Muscle of arm (tissue), 14 donors: ENCODE measurements at places on chromosomes 5 and 9.
A peak's percentile ranks its signal among the peaks of the same experiment; 100 is the strongest.

DNA sequence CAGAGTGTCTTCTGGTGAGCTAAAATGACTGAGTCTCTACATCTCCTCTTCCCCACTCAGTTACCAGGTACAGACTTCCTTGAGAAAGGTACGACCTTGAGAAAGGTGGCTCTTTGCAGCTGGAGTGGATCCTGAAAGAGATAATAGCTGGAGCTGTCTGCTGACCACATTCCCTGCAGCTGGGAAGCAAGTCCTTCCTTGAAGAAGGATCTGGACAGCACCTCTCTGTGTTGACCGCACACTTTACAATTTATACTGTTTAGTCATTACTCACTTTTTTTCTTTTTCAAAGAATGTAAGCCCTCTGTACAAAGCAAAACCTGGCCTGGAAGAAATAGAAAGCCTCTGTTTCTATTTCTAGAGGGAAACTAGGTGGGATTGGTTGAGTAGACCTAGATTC lies 148.8 kb downstream of the MACIR start:
- no peak for DNase-seq

DNA sequence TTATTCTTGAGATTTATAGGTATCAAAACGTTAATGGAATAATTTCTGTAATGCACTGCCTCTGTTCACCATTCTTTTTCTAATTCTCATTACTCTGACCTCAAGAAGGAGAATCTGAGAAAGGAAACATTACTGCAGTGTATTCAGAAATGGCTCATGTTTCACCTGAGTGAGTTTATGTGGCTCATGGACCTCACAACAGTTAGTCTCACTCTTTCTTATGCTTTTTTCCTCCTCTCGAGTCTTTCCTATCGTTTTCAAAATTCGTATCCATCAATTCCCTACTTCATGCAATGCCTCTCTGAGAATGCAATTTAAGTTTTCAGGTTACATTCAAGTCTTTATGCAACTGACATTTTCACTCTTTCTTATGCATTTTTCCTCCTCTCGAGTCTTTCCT lies 9.6 kb downstream of the CDH10 start:
- no peak for DNase-seq

DNA sequence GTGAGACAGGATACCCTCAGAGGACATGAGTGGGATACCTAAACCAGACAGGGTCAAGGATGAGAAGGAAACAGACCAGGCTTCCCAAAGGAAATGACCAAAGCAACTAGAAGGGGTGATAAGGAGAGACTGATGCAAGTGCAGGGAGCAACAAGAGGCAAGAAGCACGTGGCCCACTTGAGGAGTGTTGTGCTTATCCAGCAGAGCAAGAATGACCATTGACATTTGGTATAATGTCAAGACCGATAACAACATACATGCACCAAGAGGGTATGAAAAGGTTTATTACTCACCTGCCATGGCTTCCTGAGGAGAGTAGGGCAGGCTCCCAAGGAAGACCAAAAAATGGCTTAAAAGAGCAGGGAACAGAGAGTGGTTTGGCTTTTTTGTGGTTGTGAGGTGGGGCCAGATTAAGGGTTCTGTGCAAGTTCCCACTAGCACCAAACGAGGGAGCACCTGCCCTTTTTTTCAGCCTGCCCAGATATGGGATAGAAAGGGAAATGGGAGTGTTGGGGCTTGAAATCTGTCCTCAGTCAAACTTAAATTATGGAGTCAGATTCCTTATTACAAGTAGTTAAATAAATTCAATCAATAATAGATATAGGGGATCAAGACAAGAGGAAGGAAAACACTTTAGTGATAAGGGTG lies 513.6 kb downstream of the RASEF start:
- no peak for DNase-seq

DNA sequence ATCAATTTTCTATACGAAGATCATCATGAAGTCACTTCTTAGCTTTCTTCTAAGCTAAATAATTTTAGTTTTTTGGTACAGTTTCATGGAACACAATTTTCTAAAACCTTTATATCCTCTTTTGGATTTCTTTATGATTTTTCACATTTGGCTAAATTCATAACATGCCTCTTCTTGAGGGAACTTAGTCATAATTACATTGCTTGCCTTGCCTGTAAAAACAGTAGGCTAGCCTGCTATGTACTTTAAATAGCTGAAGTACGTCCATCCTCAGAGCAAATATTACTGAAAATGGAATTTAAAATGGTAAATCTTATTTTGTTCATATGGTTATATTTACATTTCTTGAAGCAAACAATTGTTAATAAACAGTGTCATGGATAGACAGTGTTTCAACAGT lies 225.0 kb downstream of the VPS13A start:
- DNase-seq = no peak

DNA sequence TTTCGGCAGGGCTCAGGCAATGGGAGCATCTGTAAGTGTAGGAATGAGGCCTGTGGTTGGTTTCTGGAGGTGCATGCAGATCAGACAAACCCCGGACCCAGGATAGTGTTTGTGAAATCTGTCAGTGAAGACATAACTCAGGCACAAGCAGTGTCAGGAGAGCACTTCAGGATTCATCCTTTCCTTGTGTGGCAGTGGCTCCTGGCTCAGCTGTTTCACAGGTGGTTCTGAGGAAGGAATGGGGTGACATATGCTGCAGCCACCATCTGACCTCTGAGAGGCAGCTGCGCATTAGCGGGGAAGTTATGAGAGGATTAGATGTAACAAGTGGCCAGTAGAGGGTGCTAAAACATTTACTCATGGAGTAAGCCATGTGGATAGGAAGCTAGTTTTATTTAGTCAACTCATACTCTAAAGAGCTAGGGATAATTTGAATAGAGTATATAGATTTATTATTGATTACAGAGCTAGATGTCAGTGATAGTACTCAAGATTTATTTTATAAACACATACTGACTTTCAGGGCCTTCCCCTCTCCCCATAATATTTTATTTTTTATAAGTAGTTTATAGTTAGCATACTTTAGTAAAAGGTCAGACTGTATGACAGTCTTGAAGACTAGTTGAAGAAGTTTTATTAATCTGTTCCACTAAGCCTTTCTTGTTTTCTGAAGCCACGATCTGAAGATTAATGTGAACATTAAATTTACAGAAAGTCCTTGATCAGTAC lies 28.4 kb downstream of the NNT start:
- peak; percentile 69 for DNase-seq

- DNase-seq = no peak
These were observed 148.6 kb upstream of the ELL2 start for GRCh38 chr5:96110300-96110699.

GRCh38 chr5:179154346-179154990 lies 94.3 kb downstream of the ZNF354C start:
- no peak for DNase-seq

- no peak for DNase-seq
These were observed 259.7 kb downstream of the CDH10 start for GRCh38 chr5:24385070-24385469.

DNA sequence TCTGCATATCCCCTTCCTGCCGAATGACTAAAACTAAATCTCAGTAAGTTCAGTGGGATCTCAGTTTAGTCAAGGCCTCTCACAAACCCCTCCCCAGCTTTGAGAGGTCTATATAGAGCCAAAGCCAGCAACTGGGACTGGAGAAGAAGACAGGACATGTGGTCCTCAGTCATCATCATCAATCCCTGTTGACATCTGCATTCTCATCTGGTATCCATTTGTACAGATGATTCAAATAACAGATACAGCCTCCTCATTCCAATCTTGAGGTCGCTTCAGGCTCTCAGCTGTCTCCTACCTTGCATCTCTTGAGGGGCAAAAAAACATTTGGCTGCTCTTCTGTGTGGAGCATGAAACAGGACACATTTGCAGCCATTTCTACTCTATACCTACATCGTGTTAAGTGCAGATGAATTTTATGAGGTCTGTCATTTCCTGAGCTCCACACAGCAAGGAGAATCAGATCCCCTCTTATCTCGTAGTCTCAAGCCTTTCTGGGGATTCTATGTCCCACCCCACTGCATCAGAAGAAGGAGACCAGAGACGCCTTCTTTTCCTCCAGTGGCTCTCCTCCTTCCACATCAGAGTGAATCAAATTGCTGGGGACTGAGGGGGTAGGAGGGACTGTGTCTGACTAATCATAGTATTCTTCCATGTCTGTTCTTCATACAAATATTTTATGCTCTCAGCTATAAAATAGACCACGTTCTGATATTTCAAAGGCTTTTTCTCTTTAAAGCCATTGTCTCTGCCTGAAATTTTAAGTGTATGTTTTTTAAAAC lies 4.7 kb upstream of the RECK start:
- no peak for DNase-seq

DNA sequence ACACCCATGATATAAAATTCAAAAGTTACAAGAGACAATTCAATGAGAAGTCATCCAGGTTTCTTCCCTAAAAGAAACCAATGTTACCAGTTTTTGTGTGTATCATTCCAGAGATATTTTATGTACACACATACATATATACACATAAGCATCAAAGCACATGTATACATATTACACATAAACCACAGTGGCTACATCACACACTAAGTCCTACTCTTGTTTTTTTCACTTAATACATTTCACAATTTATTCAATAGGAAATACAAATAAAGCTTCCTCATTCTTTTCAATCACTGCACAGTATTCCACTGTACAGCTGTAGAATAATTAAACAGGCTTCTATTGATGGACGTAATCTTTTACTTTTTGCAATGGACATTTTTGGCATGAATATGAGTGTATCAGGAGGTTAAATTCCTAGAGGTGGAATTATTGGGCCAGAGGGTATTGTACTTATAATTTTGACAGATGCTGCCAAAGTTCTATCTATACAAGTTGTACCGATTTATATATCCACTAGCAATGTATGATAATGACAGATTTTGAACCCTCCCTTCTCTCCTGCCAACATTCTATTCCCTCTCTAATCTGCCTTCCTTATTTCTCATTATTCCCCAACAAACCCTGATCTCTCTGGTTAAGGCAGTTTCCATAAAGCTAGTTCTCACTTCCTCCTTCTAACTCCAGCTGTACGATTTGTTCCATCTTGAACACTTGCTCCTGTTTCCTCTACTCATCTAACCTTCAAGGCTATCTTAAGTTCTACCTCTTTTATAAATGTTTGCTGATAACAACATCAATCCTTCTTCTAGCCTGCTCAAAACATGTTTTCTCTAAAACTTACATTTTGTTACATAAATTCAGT lies 35.2 kb downstream of the MRPS27 start:
- no peak for DNase-seq

GRCh38 chr5:111589316-111589715 lies 77.0 kb upstream of the STARD4 start:
- DNase-seq = no peak

- no peak for DNase-seq
These were observed 3.4 kb upstream of the CTSL start for GRCh38 chr9:87722393-87723088.
